ENCODE measurements at places on chromosomes 11 and 22.
A peak's percentile ranks its signal among the peaks of the same experiment; 100 is the strongest.

DNA sequence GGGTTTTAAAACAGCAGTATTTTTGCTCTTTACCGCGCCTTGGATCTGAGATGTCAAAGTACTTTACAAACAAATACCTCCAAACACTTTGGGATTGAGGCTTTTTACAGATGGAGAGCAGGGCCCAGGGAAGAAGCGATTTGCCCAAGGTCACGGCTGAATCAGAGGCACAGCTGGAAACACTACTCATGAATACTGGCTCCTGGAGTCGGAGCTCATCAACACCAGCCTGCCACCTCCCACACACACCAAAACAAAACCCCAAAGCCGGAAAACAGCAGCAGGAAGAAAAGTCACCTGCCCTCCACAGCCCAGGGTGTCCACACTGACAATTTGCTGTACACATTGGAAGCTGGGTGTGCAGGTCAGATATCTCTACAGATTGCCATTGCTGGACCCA, 339.4 kb downstream of the CADM1 start:
- DNase-seq = no peak

DNA sequence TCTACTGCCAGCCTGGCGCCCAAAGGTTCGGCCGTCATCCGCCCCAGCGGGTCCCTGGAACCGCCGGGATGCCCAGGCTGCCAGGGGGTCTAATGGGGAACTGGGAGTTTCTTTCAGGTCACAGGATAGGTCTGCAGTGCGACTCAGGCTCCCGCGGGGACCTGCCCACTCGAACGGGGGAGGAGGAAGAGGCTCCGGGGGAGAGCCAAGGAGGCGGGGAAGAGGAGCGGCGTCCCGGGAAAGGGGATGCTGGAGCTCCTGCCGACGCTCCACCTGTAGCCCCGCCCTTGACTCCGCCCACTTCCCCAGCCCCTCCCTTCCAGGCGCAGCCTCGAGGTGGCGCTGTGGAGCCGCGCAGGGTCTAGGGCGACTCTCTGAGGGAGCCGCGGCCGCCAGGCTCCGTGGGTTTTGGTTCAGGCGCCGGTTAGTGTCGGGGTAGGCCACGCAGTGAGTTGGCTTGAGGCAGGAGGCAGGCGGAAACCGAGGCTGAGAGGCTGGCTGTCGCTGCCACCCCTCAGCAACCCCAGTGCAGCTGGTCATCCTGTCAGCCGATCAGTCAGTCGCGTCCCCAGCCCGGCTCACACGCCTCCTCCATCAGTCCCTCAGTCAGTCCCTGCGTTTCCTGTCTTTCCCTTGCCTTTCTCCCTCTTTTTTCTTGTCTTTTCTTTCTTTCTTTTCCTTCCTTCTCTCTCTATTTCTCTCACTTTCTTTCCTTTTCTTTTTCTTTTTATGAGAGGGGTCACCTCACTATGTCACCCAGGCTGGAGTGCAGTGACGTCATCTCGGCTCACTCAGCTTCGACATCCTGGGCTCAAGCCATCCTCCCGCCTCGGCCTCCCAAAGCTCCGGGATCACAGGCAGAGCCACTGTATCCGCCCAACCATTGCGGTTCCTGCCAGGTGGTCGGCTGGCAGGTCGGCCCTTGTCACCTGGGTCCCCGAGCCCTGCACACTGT, 26.4 kb downstream of the YWHAH start:
- peak; percentile 81 for DNase-seq

DNA sequence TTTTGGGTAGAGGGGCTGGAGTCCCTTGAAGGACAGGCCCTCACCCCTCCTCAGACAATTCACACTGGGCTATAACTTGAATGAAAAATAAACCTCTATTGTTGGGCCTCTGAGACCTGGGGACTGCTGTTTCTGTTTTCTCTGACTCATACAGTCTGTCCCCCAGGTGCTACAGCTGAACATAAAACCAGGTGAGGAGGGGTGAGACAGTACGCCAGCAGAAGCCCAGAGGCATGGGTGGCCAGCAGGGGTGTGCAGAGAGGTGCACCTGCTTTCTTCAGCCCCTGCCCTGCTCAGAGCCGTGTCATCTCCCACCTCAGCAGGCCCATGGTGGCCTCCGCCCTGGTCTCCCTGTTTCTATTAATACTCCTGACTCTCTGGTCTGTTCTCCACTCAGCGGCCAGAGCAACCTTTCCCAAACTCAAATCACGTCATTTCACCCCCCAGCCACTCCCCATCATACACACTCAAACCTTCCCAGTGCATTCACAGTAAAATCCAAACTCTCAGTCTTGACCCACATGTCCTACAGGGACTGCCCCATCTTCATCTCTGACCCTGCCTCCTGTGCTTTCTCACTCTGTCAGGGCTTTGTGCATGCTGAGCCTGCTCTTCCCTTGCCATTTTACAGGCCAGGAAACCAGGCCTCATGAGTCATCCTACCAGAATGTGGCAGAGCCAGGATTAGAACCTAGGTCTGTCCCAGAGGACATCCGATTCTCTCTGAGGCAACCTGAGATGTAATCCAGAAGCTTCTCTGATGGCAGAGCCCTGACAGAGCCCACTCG, 5.4 kb upstream of the IL2RB start:
- no peak for DNase-seq

- no peak for DNase-seq
Observed at GRCh38 chr22:50272044-50272802, 2.0 kb upstream of the MAPK11 start.

DNA sequence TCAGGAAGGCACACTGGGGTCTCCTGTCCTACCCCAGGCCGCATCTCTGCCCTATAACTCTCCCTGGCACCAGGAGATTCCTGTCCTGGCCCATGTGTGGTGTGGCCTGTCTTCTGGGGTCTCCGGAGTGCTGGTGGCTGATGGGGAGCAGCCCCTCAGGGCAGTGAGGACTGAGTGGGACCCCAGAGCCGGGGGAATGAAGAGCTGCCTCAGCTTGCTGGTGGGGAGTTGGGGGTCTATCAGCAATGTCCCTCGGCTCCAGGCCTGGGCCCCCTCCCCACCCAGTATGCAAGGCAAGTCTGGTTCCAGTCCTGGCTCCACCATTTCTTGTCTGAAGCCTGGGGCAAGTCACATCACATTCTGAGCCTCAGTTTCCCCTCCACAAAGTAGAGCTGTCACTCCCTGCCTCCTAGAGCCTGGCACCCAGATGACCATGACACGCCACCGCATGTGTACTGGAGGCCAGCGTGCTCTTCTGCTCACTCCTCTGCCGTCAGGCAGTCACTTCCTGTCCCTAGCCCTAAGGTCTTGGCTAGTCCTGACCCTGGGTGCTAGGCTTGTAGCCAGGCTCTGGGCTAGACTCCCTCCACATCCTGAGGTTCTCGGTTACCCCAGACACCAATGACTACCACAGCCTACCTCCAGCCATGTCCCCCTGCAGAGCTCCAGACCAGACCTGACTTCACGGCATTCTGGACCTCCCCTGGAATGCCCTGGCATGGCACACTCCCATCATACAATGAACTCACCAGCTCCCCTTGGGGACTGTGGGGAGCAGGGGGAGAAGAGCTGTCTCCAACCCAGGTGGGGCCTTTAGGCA, 12.8 kb downstream of the ARAP1 start:
- DNase-seq = no peak

DNA sequence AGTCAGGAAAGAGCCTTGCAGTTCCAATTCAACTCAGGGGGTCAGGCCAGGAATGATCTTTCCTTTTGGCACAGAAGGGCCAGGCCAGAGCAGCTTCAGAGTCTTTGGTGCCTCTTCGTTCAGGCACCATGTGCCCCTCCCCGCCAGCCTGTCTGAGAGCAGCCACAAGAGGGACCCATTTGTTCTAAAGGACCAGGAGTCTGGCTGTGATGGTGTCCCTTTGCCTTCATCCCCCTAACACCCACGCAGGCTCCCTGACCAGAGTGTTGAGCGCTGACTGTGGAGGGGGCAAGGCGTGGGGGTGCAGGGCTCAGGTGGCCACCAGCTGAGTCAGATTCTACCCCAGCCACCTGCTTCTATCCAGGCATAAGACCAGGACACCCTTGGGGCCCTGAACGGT, 156.4 kb downstream of the TTC17 start:
- DNase-seq = no peak
